ELF-1 (cell line): ENCODE measurements at places on chromosomes 1 and 21.

DNA sequence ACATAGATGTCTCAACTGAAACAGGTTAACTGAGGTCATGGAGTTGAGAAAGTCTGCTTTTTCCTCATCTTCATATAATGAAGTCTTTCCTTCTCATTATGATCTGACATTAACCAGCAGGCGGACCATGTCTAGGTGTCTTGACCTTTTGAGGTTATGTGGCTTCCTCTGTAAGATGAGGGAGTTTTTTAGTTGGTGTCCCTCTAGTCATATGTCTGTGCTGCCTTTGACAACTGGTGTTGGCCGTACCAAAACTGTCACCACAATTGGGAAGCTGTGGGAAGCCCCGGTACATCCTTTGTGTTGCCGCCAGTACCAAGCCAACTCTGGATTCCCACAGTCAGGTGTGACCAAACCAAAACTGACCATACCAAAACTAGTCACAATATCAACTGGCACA, 105.1 kb downstream of the PBX1 start:
- no peak for DNase-seq

- DNase-seq, result no peak
These were observed 23.6 kb upstream of the SLC19A2 start for GRCh38 chr1:169509354-169509753.

GRCh38 chr1:244957525-244957924, 93.2 kb upstream of the HNRNPU start:
- DNase-seq, result no peak

DNA sequence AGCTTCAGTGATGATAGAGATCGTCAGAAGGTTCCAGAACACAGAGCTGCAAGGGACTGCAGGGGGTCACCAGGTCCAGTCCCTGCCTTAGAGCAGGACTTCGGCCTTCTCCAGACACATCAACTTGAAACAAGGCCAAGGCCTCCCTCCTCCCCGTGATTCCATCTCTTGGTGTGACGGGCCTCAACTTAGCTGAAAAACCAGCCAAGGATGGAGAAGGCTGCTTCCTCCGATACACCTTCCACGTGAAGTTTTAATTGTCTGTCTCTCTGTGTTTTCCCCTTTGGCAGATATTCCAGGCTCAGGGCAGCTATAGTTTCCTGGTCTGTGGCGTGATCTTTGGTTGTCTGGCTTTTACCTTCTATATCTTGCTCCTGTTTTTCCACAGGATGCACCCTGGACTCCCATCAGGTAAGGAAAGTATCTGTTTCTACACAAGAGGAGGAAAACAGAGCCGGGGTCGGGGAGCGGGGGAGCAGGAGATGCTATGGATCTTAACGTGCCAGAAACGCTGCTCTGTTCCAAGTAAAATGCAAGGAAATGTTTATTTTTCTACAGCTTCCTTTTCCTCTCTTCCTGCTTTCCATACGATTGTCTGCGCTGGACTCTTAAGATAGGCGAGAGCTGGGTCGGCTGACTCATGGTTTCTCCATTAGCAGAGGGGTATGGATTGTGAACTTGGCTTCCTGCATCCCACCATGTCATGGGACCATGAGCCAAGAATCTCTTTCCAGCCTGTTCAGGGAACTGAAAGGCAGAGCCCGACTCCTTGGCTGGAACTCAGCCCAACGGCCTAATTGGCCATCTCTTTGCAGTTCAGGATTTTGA, 32.8 kb downstream of the ELK4 start:
- DNase-seq, result no peak

DNA sequence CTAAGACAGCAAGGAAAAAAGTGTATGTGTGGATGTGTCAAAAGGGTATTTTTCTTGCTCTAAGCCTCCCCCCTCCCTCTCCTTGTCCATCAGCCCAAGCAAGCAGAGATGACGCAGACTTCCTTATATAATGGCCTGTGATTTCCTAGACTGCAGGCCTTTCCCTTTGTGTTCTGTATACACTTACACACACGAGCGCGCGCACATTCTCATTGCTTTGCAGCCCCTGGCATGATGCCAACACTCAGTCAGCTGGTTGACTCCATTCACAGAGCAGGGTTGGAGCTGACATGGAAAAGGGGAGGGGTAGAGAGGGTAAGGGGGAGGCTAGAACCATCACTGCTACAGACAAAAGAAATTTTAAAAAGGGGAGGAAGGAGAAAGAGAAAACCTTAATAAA, 41.8 kb downstream of the GATAD2B start:
- DNase-seq, result no peak

GRCh38 chr1:208326033-208326432, 81.8 kb upstream of the PLXNA2 start:
- DNase-seq, result no peak

DNA sequence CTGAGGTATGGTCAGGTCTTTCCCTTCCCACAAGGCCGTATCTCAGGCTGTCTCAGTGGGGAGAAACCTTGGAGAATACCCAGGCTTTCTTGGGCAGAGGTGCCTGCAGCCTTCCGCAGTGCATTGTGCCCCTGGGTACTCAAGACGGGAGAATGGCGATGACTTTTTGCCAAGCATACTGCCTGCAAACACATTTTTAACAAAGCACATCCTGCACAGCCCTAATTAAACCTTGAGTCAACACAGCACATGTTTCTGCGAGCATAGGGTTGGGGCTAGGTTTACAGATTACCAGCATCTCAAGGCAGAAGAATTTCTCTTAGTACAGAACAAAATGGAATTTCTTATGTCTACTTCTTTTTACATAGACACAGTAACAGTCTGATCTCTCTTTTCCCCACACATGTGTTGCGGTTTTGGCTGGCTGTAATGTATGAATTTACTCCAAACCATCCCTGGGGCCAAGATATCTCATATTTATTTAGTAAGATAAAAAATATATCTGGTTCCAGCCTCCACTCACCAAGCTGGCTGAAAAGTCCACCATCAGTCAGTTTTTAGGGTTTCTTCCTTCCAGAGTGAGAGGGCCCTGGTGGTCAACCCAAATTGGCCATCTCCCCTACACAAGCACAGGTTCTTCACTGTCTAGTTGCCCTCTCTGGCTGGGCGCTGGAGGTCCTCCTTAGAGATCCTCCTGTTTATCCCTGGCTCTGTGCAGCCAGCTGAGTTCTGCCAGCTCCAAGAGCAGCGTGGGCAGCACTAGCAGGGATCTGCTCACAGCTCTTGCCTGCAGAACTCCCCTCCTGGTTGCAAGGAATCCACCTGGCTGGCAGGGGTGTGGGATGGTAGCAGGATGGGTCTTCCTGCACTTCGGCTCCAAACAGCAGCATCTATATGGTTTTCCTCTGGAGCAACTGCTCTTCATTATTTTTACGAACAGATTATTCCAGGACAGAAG, 2.6 kb downstream of the FAAH start:
- DNase-seq, result no peak

DNA sequence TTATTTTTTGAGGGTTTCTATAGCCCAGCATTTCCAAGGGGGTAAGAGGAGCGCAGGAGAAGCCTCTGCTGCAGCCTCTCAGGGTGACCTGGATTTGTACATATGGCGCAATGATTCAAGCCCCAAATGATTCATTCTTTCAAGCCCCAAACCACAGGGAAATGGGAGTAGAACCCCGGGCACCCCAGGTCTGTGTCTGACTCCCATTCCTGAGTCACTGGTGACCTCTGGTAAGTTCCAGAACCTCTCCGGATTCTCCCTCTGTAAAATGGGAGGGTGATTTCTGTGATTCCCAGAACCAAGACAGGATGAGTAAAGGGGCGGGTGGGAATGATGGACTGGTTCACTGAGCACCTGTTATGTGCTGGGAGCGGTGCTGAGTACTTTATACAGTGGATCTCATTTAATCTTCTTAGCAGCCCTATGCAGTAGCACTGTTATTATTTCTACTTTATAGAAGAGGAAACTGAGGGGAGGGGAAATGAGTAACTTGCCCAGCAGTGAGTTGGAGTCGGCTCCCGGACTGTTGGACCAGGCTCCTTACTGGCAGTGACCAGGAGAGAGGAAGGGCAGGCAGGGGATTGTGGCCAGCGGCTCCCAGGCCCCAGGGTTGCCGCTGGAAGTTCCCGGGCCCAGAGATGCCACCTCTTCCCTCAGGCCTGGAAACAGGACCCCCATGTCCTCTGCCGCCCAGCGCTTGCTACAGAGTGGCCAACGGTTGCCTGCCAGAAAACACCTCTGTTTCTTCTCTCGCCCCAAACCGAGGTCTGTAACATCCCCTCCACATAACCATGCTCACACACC, 20.3 kb upstream of the SLC26A9 start:
- no peak for DNase-seq

DNA sequence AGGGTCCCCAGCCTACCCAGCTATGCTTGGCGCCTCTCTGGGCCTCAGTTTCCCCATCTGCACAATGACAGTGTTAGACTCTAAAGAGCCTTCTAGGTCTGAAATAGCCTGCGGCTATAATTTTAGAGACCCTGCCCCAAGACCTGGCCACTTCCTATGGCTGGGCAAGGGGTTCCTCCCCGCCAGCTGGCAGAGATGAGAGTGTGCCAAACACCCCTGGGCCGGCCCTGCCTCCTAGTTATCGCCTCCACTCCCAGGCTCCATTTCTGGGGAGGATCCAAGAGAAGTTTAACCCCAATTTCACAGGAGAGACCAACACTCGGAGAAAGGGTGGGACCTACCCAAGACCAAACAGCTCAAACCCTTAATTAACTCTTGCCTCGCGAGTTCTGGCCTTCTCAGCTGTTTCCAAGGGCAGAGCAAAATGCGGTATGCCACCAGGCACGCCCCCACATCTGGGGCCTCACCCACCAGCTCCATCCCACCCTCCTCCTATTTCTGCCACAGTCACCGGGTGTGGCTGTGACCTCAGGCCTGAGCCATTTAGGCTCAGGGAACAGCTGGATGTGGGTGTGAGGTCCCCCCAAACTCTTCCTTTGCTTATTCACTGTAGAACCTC, 35.7 kb downstream of the TTC39A start:
- DNase-seq, result no peak

- DNase-seq, result no peak
These were observed 365.0 kb downstream of the LTN1 start for GRCh38 chr21:28627691-28628090.

- DNase-seq, result no peak
These were observed 395.0 kb upstream of the USP24 start for GRCh38 chr1:55610203-55610602.
